NCI-H1048 (cell line): ENCODE measurements at places on chromosomes 1 and 21.

- no peak for DNase-seq
These were observed 52.7 kb upstream of the WASF2 start for GRCh38 chr1:27542463-27543273.

- DNase-seq, result no peak
These were observed 26.5 kb downstream of the TARBP1 start for GRCh38 chr1:234452406-234452965.

DNA sequence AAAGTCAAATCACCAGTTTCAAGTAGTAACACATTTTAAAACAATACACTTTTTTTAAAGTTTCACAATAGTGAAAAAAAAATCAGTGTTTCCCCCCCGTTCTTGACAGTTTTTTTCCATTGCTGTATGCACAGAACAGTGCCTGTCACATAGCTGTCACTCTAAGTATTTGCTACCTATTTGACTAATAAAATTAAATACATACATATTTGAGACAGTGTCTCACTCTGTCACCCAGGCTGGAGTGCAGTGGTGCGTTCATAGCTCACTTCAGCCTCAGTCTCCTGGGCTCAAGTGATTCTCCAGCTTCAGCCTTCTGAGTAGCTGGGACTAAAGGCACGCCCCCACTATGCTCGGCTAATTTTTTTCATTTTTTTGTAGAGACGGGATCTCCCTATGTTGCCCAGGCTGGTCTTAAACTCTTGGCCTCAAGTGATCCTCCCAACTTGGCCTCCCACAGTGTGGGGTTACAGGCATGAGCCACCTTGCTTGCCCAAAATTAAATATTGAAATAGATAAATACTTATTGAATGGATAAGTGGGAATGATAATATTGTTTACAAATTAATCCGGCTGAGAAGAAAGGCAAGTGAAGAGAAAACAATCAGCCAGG, 12.6 kb upstream of the RHBG start:
- DNase-seq, result no peak

DNA sequence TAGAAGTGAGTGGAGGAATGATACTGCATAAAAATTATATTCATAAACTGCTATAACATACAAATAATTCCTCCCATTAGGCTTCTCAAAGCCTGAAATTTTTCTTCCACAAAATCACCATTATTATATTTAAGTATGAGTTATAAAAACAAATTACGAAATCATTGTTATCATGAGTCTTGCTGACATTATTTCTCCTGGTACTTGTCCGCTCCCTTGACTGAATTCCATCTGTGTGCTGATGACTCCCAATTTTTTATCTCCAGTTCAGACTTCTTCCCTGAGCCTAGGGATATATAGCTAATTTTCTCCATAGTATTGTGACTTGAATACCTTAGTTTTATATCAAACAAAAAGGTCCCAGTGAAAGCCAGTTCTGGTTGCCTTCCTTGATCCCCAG, 268.2 kb downstream of the HMCN1 start:
- DNase-seq, result no peak

GRCh38 chr1:1112237-1112985, 3.5 kb downstream of the C1orf159 start:
- no peak for DNase-seq

DNA sequence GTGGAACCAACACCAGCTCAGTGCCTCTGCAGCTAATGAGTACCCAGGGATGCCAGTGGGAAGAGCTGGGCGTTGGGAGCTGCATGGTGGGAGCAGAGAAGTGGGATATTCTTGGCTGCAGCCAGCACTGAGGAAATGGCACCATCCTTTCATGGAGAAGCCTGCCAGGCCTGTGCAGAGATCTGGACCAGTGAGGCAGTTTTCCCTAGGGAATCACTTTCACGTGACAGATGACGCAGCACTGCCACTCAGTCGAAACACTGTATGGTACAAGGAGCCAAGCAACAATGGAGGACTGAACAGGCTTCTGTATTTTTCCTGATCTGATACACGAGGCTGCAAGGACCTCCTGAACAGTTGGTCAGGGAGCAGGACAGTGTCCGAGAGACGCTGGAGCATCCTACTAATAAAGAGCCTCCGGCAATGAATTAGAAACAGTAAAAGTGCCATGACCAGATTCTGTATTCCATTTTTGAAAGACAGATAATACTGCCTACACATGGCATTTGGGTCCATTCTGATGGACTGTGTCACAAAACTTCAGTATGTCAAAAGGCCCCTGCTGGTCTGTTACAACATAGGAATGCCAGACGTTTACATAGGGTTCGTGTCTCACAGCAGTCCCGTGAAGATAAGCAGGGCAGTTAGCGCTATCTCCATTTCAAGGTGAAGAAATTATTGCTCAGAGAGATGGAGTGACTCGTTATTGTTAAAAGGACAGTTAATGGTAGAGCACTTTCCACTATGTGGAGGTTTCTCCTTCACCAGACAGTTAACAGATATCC, 44.0 kb upstream of the LMO4 start:
- DNase-seq, result no peak

DNA sequence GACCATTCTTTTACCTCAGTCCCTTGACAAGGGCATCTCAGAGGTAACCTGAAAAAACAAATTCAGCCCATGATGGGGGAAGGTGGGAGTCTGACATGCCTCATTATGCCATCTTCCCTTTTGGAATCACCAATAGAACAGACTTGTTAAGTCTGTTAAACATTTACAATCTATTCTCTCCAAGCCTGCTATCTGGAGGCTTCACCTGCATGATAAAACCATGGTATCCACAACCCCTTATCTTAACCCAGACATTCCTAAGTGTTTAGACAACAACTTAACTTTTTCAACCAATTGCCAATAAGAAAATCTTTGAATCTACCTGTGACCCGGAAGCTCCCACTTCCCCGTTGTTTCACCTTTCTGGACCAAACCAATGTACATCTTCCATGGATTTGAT, 233.0 kb upstream of the CACYBP start:
- DNase-seq, result no peak

GRCh38 chr1:220123889-220124288, 30.0 kb downstream of the IARS2 start:
- no peak for DNase-seq

GRCh38 chr1:23242414-23242813, 25.1 kb upstream of the HTR1D start:
- no peak for DNase-seq

- no peak for DNase-seq
These were observed 17.6 kb downstream of the GALNT2 start for GRCh38 chr1:230084408-230085177.

DNA sequence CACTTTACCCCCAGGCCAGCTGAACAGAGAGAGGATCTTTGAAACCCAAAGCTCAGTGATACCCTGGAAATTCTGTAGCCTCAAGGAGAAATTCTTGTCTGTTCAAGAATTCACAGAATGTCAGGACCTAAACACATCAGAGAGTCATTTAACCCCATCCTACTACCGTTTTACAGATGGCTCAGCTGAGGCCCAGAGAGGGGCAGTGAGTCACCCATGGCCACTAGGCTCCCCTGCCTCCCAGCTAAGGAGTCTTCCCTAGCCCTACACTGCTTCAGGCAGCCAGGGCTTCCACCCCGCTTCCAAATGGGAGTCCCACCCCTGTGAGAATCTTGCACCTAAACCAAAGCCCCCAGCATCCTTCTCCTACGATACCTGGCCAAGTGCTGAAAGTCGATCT, 28.3 kb downstream of the VWA5B1 start:
- no peak for DNase-seq

- DNase-seq, result no peak
These were observed 47.7 kb downstream of the ETS2 start for GRCh38 chr21:38853421-38853919.
